ENCODE measurements at places on chromosomes 3 and 15.

GRCh38 chr3:156492801-156493261, 62.1 kb downstream of the SSR3 start:
- DNase-seq, result no peak

DNA sequence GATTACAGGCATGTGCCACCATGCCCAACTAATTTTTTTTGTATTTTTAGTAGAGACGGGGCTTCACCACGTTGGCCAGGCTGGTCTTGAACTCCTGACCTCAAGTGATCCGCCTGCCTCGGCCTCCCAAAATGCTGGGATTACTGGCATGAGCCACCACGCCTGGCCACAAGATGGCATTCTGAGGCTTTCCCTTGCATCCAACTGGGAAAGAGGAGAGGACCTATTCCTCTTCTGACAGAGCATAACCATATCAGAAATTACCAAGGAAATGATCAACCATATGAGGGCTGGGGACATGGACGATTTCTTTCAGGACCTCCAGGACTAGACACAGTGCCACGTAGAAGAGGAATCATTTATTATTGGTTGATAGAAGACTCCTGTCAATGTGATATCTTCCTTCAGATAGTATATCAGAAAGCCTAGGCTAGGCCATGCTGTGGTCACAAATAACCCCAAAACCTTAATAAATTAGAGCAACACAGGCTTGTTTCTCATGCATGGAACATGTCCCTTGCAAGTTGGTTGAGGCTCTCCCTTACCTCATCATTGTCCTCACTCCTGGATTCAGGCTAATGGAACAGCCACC, 372.3 kb upstream of the IL12A start:
- no peak for DNase-seq

GRCh38 chr15:24956111-24956838, 1.5 kb downstream of the SNRPN start:
- DNase-seq, result no peak

DNA sequence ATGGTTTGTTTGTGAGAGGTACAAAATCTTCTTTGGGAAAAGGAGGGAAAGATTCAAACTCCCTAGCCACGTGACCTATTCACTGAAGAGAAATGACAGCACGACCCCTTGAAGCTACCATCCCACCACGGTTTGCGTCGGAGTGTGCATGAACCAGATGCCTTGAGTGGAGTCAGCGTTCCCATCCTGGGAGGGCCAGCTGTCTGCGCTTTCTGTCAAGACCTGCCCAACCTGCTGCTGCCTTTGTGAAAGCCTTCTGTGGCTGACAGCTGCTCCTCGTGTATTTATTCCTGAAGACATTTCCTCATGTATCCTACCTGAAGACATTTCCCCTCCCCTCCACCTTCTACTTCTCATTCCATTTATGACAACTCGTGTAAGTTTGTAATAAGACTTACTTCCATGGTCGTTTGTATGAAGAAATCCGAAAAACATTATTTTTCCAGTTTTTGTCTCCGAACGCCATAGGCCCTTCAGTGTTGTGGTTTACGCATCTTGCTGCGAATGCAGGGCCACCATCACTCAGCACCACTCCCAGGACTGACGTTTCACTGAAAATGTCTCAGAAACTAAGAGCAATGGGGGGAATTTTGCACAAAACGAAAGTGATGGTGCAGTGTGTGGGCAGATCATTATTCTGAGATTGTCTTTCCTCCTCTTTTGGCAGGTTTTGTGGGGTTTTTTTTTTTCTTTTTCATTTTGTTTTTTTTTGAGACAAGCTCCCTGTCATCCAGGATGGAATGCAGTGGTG, 18.9 kb downstream of the EBLN2 start:
- DNase-seq, result no peak

DNA sequence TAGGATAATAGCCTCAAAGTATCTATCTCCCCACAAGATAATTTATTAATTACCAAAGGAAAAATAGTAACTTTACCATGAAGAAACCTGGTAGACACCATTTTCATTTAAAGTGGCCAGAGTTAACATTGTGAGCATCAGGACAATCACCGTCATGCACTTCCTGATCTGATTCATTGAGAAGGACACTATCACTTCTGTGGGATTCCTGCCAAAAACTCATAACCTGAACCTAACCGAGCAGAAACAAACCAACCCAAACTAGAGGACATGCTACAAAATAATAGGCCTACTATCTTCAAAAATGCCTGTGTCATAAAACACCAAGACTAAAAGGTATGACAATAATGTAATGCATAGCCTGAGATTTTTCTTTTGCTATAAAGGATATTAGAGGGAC, 39.0 kb downstream of the FSIP1 start:
- no peak for DNase-seq

DNA sequence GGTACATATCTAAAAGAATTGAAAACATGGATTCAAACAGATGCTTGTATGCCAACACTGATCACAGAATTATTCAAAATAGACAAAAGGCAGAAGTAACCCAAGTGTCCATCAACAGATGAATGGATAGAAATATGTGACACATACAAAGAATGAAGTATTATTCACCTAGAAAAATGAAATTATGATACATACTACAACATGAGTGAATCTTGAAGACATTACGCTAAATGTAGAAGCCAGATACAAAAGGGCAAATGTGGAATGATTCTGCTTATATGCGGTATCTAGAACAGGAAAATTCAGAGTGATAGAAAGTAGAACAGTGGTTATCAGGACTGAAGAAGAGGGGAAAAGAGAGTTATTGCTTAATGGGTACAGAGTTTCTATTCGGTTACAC, 26.2 kb upstream of the SLC12A8 start:
- no peak for DNase-seq

DNA sequence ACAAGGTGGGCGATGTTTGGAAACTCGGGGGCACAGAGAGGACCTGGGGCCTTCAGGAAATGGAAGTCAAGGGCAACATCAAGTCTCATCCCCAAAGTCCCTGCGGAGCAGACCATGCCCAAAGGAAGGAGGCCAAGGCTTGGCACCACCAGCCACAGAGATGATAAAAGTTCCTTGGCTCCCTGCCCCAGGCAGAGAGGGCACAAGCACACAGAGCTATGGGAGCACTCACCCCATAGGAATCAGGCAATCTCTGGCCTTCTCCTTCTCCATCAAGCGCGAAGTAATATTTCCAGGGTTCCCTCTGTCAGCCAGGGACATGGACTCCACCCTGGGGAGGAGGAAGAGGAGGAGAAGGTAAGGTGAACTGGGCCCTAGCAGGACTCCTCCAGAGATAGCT, 7.9 kb downstream of the ACAA1 start:
- DNase-seq, result no peak

All from AG04449 (cell line).